ENCODE measurements at places on chromosomes 11 and 22.

GRCh38 chr11:128365044-128365443 lies 222.3 kb downstream of the ETS1 start:
- no peak for DNase-seq

DNA sequence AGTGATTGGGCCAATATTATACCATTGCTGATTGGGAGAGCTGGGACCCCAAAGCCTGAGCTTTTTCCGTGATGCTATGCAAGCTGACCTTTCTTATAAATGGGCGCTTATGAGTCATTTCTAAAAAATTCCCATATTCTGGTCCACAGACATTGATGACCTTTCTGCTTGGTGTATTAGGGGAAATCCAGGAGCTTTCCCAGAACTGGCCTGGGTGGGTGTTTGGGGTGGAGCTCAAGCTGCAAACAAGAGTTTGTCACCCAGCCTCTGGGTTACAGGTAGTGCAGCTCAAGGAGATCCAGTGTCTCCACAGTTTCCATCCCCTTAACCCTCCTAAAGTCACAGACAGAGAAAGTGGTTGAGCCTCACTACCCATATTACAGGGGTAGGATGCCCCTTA lies 67.7 kb downstream of the CCDC81 start:
- no peak for DNase-seq

DNA sequence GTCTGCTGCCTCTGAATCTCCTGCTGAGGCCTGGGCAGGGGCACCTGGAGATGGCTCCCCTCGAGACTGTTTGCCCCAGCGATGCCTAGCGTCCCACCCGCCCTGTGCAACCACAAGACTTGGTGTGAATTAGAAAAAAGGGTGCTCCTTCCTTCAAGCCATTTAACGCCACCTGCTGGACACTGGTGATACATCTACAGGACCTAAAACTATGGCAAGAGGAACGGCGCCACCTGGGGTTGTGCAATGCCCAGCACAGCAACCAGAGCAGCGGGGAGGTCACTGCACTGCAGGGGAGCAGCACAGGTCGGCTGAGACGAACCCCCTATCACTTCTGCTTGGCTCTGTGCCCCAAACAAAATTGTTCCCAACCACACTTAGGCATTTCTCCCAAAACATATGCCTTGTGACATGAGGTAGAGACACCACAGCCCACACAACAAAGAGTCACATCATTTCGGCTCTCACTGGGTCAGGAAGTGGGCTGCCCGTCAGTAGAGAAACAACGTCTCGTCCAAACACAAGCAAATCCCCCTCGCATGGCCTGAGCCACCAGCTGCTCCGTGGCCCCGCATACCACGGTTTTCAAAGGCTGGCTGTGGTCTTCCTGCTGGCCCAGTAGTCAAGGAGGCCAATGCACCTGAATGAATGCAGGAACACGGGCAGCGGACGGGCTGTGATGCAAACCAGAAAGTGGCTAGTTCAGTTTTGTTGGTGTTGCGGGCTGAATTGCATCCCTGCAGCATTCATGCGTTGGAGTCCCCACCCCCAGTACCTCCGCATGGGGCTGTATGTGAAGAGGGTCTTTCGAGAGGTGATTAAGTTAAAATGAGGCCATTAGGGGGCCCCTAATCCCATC lies 171.9 kb downstream of the SHANK2 start:
- DNase-seq = peak; percentile 6

DNA sequence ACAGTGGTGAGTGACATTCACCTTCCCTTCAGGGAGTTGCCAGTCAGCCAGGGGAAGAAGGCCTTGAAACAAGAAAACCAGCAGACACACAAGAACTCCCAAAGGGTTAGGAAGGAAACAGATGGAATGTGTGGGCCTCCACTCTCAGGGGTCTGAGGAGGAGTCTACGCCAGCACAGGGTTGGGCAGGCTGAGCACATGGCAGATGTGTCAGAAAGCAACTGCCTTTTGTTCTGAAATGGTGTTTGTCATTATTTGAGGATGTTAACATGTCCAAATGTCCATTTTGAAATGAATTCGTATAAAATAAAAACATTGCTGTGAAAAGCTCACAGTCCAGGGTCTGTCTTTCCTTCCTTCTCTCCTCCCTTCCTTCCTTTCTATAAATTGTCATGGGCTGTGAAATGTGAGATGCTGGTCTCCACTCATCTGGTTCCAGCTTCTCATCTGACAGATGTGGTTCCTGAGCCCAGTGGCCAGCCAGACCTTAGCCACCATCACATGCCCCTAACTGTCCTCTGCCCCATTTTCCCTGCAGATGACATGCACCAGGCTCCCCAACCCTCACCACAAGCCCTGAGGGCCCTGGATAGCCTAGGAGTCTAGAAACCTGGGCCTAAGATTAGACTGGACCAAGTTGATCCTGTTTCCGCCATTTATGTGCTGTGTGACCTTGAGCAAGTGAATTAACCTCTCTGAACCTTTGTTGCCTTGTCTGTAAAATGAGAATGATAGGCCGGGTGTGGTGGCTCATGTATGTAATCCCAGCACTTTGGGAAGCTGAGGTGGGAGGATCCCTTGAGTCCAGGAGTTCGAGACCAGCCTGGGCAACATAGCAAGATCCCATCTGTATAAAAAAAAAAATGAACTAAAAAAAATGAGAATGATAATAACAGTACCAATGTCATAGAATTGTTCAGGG lies 56.2 kb upstream of the CRYBB3 start:
- no peak for DNase-seq

GRCh38 chr11:57751676-57752253 lies at the start of gene BTBD18:
Gene BTBD18, minus strand, starts transcription at chr11:57751819. Its CDS starts 631 bp downstream, at chr11:57751188.
- no peak for DNase-seq

DNA sequence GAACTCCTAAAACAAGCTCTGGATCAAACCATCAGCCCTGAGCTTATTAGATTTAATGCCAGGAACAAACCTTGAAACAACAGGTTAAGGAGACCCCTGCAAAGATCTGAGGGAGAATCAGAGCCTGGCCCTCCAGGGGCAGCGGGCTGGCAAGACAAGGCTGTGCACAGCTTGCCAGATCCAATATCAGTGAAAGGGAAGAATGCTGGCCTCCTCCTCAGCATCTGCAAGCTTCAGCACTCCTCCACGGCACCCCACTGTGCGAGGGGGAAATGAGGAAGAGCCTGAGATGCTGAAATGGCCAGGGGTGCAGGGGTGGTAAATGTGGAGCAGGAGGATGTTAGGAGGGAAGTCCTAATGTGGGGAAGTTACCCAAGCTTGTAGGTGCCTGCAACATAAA lies 167.0 kb downstream of the TENM4 start:
- no peak for DNase-seq

All from activated CD8-positive, alpha-beta memory T cell treated with anti-CD3 and anti-CD28 coated beads for 48 hours (primary cell).